ENCODE measurements at places on chromosomes 6 and 20.

GRCh38 chr20:52754366-52754765, 217.8 kb upstream of the TSHZ2 start:
- DNase-seq: no peak

DNA sequence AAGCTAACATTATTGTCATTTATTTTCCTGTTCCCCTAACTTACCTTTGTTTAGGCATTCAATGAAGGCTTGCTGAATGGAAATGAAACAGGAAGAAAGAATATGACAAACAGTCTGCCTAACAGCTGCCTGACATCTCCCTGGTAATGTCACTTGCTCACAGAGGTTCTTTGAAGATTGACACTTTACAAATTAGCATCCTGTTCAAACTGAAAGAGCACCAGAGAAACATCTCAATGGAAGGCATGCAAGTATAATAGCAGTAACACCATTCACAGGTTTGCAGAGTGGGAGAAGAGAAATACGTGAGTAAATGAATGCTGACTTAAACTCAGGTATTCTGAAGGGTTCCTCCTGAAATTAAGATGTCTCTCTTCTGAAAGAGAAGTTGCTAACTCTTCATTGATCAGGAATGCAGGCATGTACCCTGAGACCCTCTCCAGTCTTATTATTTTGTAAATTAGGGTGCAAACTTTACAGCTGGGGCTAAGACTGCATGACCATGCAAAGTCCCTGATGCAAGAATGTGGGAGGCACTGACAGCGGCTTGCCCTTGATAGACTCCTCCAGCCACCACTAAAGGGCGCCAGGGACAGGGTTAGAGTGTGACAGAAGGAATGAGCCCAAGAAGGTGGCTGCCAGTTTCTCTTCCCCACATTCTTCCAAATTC, 1.3 kb upstream of the SMLR1 start:
- DNase-seq: no peak

DNA sequence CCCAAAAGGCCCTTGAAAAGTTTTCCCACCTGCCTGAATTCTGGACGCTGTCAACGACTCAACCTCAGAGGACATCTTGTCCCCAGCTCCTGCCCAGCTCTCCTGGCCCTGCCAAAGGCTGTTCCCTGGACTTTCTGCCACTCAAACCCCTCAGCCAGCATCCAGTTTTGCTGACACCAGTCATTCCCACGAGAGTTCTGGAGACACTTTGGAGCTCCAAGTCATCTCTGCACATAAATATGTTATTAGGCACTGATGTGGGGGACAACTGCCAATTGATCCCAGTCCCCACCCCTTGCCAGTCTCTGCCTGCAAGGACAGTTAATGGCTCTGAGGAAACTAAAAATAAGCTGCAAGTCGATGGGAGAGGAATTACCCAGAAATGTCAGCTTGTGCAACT, 38.9 kb upstream of the KCNB1 start:
- DNase-seq: no peak

DNA sequence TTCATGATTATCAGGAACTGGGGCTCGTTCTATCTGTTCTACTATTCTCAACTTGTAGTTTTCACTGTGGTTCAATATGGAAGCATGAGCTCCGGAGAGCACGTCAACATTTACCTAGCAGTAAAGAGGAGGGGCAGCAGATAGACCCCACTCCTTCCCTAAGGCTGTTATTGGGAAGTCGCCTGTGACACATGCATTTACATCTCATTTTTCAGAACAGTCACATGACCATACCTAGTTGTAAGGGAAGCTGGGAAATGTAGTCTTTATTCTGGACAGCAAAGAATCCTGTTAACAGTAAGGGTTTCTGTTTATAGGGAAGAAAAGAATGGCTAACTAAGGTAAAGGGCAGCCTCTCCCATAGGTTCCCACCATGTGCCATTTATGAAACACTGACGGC, 158.3 kb downstream of the ZFP64 start:
- DNase-seq: no peak

DNA sequence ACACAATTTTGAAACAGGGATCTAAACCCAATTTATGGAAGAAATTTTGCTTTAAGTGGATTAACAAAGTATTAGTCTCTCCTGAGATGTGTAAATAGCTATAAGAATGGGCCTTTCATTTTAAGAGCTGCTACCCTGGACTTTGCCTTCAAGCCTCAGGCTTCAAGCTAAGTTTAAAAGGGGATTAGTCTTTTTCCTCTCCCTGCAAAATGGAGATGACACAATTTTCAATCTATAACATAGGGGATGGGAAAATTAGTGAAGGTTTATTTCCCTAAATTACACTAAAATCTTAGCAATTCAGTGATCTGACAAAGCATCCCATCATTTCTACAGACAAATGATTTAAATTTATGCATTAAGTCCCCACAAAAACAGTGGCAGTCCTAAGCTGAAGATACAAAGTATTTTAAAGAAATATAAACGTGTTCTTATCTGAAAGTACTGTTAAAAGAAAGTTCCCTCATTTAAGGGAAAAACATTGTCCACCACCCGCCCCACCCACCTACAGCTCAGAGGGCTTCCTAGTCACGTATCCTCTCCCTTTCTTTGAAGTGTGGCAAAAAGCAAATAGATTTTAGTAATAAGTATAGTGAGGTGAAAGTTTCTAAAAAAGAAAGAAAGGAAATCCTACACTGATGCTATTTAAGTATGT, 14.5 kb downstream of the ARHGAP18 start:
- no peak for DNase-seq

- no peak for DNase-seq
Observed at GRCh38 chr6:123352279-123352678, 284.5 kb downstream of the TRDN start.

DNA sequence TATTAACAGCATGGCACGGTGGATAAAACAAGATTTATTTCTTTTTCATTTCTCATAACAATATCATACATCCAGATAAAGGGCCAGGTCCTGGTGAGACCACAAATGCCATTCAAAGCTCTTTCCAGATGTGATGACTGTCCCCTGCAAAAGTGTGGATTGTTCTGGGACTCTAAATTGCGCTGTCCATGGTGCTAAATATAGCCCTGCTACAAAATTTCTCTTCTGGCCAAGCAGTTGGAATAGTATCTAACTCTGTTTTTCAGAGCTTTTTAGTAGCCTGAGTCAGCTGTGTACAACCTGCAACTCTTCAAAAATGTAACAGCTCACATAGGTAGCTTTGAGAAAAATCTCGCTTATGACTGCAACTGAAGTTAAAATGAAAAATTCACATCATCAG, 115.8 kb downstream of the MANEA start:
- no peak for DNase-seq

DNA sequence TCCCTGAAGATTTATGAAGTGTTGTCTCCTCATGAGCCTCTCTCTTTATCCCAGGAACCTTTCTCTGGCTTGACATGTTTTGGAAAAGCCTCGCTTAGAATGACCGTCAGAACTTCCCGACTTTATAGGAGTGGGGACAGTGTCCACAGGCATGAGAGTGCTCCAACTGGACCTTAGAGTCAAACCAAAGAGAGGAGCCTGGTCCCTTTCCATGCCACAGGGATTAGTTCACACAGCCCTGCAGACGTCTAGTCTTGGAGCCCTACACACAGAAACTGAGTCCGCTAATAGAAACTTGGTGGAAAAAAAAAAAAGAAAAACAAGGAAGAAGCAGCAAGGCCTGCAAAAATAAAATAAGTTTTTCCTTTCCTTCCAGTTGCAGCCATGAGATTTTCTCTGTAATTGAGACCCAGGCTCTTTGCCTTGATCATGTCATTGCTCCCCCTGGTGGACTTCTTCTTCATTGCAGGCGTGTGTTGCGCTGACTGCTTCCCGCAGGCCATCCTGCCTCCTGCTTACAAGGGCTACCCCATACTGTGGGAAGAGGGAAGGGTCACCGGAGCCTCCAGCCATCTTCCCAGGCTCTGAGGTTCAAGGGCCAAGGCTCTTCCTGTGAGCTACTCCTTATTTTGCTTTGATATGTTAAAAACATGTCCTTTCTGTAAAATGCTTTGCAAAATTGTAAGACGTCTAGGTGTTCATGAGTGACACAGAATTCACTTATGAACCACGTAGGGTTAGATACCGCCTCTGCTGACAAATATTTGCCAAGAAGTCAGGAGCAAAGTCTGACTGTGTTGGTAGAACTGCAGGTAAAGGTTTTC, 201.0 kb downstream of the UST start:
- peak; percentile 65 for DNase-seq

GRCh38 chr20:10848810-10849370, 175.1 kb upstream of the JAG1 start:
- peak; percentile 65 for DNase-seq

DNA sequence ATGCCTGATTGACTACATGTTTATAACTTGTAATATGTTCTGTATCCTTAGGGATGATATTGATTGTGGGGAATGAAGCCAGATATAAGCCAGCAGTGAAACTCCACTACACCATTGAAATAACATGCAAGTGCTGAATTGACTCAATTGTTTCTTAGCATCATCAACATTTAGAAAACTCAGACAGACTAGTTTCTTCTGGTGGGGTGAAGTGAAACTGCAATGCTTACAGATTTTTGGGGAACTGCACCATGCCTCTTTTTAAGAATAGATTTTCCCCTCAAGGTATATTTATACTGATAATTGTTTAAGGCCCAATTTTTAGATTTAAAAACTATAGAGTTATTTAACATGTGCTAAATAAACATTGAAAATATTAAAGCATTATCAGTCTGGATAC, 1044.6 kb upstream of the EYS start:
- no peak for DNase-seq

DNA sequence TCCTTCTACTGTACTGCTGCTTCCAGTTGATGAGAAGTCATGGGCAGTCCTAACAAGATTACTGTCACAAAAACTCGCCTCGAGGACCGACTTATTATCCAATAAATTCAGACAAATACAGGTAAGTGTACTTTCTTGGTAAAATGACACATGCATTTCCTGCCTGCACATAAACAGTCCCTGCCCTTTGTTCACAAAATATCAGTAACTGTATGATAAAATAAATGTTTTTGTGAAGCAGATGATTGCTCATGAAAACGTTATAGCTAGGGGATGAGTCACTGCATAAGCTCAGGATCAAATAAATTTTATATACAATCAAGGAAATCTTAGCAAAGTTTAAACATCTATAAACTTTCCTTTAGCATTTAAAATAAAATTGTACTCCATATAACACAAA, 164.5 kb upstream of the RIPOR2 start:
- no peak for DNase-seq

DNA sequence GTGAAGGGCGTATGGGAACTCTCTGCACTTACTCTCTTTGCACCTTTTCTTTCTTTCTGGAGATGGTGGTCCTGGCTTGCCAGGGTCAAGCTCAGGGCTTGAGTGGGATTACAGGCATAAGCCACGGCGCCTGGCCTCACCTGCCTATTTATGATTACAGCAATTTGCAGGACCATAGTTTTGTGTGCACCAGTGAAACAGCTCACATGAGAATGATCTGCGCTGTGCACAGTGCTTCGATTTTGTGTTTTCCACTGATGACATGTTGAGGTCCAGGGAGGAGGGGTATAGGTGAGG, 40.3 kb downstream of the RBM38 start:
- no peak for DNase-seq

- DNase-seq: no peak
Observed at GRCh38 chr6:124869416-124869815, 92.8 kb upstream of the RNF217 start.

DNA sequence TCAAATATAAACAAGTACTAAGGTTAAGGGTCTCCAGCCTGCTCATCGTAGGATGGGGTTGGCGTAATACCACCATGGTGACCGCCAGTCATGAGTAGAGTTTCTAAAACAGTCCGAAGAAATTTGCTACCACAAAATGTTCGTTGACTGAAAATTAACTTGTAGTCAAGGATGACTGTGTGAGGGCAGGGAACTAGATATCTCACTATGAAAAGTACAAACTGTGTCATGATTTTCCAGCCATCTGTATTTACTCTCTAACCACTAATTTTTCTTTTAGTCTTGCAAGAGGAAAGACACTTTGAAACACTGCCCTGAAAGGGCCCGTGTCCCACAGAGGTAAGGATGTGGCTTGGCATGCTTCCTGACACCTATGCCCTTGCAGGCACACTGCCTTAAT, 99.7 kb downstream of the IRF4 start:
- DNase-seq: no peak

GRCh38 chr6:137995371-137995770, 111.8 kb downstream of the PERP start:
- DNase-seq: no peak

DNA sequence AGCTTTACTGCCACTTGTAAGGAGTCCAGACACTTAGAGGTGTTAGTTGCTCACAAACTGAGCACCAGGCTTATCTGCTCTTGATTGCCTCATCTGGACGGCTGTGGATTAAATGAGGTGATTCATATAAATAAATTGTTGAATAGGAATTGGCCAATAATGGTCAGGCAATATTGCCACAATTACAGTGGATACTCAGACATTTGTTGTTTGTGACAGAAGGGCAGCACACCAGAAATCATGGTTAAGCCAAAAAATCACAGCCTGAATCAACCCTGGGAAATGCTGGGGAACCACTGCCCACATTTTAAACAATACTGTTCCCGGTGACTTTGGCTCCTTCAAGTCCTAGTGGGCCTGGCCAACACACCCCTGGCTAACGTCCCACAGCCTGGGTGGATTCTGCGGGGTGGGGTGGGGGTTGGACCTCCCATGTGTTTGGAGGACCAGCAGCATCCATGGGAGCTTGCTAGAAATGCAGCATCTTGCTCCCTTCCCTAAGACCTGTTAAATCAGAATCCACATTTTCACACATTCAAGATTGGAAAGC, 29.5 kb upstream of the SPDEF start:
- DNase-seq: no peak

DNA sequence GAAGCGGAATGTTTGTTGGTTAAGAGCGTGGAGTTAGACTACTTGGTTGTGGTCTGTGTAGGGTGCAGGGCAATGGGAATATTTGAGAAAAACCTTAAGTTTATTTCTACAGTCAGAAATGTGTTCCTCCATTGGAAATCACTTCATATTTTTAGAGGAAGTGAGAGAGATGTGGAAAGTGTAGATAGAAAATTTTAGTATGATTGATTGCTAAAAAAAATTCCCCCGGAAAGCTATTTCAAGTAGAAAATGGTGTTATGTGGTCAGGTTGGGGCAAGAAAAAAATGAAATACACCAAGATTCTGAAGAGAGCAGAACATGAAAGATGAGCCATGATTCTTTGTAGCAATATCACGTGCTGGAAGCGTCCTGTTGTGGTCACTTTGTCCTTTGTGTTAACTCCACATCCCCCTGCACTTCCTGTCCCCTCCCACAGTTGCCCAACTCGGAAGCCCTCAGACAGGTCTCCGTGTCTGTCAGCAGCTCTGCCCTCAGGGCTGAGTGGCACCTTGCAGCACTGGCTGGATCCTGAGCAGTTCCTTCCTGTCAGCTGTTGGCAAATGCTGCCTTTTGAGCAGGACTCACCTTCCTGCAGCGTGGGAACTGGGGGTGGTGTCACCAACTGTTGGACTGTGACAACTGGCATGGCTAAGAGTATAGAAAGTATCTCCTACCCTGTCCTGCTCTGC, 137.5 kb upstream of the SLC24A3 start:
- DNase-seq: no peak

- DNase-seq: no peak
Observed at GRCh38 chr20:17287503-17287902, 60.7 kb downstream of the PCSK2 start.
